Effector CD8-positive, alpha-beta T cell (primary cell): ENCODE measurements at places on chromosomes 2 and 18.

GRCh38 chr18:5439986-5440696 lies 103.7 kb downstream of the EPB41L3 start:
- no peak for DNase-seq

DNA sequence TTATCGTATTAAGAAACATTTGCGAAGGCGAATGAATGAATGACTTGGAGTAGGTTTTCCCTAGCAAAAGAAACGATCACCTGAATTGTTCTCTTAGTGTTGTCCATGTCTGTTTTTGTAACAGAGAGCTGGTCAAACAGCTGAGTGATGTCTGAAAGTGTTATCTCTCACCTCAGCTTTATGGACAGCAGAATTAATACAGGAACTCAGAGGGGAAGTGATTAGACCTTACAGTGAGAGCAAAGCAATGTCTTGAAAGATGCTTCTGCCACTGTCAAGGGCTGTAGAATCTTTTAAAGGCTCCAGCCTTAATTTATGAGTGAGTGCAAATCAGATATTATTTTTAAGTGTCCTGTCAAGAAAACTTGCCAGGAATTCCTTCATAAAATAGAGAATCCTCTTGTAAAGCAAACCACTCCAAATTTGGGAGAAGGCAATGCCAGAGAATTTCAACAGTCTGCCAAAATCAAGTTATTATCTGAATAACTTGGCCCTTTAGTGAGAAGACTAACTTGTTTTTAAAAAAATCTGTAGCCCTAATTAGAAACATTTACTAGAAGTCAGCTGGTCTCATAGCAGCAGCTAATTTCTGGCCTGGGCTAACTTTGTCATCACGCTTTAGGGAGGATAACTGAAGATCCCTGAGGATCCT lies 60.7 kb downstream of the CDC42EP3 start:
- no peak for DNase-seq

GRCh38 chr2:181648478-181649155 lies 8.3 kb downstream of the CERKL start:
- DNase-seq = no peak

GRCh38 chr2:43592443-43592842 lies 3.4 kb downstream of the THADA start:
- no peak for DNase-seq

- no peak for DNase-seq
Observed at GRCh38 chr2:216695401-216695821, at the start of gene IGFBP5. Gene IGFBP5 (minus strand): TSS chr2:216695549. CDS start chr2:216694775, 774 bp downstream.

DNA sequence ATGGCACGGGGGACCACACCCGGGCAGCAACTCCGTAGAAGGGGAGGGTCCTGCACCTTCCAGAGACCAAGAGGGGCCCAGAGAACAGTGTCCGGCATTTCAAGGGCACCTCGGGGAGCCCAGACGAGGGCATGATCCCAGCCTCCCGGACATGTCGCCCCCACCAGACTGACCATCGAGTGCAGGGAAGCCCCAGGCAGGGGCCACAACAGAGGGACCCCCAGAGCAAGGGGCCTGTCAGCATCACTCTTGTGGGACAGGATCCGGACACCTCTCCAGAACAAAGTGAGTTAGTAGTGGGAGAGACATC lies 50.4 kb upstream of the CTDP1 start:
- no peak for DNase-seq

DNA sequence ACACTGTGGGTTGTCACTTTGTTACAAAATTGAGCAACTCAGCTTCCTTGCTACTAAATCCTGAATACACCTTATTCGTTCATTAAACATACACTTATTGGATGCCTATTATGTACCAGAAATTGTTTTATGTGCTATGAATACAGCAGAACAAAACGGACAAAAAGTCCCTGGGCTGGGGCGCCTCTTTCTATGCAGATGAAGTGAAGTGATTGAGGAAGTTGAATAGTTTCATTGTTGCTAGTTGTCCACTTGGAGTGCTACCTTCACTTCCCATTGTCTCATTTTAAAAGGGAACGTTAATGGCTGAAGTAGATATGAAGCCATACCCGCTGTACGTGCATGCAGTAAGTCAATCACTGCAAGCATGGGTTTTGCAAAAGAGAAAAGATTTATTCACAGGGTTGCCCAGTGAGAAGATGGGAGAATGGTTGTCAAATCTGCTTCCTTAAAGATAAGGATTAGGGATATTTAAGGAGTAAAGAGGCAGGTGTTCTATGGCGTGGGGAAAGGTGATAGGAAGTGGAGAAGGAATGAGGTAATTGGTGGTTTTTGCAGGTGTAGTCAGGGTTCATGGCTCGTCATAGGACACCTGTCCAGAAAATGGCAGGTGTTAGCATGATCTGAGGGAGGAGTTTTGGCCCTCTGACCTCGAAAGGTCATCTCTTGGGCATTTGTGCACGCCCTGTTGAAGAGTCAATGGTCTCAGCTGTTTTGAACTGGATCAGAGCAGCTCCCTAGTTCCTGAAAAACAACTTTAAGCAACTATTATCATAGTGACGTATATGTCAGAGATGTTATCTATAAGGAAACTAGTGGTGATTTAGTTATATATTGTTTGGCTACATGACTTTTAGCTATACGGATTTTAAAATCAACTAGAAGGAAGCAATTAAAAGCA lies 23.5 kb downstream of the TRPM8 start:
- DNase-seq = no peak

- no peak for DNase-seq
Observed at GRCh38 chr18:54878659-54879358, 50.5 kb downstream of the RAB27B start.

- DNase-seq = no peak
Observed at GRCh38 chr18:22563164-22563583, 145.5 kb upstream of the CTAGE1 start.

GRCh38 chr18:70019136-70019535 lies 71.5 kb upstream of the CD226 start:
- no peak for DNase-seq

DNA sequence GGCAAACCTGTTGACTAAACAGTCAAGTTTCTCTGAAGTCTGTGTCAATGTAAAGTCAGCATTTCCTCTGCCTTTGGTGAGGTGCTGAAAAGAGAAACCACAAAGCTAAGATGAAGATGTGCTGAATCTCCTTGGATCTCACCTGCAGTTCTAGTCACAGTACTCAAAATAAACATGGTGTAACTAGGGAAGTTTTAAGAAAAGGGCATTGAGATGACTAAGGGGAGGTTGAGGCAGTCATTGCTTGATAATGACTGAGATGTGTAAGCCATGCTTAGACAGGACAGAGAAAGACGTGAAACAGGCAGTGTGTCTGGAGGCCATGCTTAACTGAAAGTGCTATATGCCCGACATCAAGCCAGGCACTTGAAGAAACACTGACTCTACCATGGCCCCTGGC lies 1010.0 kb upstream of the CELF4 start:
- DNase-seq = no peak

- peak; percentile 28 for DNase-seq
Observed at GRCh38 chr2:241867776-241868420, 1.6 kb upstream of the RTP5 start.

GRCh38 chr2:14628901-14629300 lies 3.6 kb upstream of the LRATD1 start:
- no peak for DNase-seq

DNA sequence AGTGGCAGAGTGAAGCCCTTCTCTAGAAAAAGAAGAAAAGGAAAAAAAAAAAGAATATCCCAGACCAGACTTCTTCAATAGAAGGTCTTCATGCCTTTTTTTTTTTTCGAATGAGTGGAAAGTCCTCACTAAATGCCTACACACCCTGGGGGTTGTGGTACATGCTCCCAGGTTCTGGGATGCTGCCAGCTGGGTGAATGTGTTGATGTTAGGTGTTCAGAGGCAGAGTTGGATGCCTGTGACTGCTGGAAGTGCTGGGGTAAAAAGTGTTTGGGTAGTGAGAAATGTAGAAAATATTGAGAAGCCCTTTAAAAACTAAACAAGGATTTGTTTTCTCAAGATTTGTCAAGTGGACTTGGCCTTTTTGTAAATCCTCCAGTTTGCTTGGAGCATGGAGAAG lies 318.6 kb downstream of the SLC4A3 start:
- DNase-seq = no peak

- no peak for DNase-seq
Observed at GRCh38 chr2:187719510-187719909, 165.3 kb upstream of the TFPI start.

DNA sequence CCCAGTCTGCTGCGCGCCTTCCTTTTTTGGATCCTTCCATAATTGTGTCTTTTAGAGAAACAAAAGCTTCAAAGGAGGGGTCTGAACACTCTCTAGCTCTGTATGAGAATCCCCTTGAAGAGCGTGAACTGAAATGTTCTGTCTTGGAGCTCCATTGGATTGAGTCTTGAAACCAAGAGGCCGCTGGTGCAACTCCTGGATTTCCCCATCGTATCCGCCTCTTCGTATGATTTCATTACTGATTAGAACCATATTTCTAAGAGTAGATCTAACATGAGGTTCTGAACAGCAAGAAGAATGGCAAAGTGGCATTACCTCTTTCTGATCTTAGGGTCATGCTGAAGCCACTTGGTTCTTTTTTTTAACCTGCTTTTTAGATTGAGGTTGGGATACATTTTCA lies 31.4 kb upstream of the NRP2 start:
- DNase-seq = no peak

DNA sequence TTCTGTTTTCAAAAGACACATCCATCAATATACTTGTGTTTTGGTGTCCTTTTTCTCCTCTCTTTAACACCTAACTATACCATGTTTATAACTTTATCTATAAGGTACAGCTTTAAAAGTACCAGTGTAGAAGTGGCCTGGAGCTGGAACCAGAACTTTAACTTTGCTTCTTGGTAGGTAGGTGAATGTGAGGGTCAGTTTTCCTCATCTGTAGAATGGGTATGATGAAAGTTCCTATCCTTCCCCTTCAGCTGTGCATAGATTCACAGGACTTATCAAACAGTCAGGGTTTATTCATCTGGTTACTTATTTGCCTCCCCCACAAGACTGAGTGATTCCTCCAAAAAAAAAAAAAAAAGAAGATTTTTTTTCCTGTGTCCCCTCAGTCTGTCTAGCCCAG lies 12.7 kb downstream of the KCTD1 start:
- DNase-seq = no peak
